Activated T-helper 9 cell treated with anti-CD3 and anti-CD28 coated beads, Interleukin-2, amount 50 U/mL, for 16 hours (primary cell): ENCODE measurements at places on chromosomes 16 and 17.

DNA sequence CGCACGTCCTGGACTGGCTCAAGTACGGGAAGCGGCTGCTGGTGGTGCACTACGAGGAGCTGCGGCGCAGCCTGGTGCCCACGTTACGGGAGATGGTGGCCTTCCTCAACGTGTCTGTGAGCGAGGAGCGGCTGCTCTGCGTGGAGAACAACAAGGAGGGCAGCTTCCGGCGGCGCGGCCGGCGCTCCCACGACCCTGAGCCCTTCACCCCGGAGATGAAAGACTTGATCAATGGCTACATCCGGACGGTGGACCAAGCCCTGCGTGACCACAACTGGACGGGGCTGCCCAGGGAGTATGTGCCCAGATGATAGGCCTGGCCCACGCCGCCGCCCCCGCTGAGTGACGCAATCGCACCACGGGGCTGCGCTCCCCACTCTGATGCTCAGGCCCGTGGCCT is 50.2 kb downstream of the WSCD1 start:
- no peak for DNase-seq

- DNase-seq = no peak
These were observed 26.8 kb downstream of the ZFP1 start for GRCh38 chr16:75175074-75175473.

DNA sequence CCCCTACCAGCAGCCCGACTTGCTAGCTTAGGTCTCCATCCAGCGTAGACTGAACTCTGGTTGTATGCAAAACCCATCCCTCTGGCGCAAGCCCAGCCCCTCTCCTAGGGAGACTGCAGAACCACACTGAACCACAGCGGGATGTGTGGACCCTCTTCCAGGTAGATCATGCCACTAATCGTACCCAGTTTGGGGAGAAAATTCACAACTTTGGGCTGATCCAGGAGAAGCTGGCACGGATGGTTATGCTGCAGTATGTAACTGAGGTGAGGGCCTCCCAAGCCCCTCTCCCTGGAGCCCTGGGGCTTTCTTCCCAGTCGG is 3.2 kb downstream of the ACADVL start:
- no peak for DNase-seq

DNA sequence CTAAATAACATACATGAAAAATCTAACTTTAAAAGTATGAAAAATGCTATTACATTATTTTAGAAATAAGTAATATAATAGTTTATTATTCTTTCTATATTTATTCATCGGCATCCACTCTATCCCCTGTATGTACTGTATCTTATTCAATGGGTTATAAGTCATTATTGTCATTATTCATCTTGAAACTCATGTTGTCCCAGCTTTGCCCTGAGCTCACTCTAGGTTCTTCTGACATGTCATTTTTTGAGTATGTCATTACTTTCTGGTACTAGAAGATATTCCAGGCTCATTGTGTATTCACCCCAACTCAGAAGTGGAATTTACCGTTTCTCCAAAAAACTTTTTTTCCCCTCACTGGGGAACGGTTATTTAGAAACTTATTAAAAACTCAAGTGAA is 53.0 kb upstream of the MNT start:
- no peak for DNase-seq

- DNase-seq = no peak
These were observed 208.9 kb upstream of the CHMP6 start for GRCh38 chr17:80782536-80783427.

DNA sequence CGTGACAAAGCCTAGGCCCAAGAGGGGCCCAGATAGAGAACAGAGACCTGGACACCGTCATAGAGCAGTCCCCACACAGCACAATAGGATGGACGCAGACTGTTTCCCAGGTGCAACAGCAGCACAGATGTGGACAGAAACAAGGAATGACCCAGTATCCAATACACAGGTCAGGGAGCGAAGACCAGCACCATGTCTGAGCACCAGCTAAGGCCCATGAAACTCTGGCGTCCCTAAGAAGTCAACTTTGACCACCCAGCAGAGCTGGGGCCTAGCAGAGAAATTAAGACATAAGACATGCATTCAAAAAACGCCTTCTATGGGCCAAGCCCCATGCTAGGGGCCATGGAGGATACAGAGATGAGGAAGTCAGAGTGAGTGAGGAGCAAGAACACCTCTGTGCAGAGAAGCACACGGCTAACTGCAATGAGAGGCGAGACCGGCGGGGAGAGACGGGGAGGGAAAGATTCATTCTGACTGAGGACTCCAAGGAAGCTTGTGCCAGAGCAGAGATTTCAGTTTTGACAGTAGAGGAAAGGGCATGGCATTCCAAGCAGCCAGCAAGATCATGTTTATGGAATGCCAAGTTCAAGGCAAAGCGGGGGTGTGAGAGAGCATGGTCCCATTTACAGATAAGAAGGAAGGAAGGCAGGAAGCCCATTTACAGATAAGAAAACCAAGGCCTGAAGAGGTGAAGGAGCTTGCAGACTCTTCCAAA is 50.8 kb downstream of the PITPNM3 start:
- DNase-seq = no peak

DNA sequence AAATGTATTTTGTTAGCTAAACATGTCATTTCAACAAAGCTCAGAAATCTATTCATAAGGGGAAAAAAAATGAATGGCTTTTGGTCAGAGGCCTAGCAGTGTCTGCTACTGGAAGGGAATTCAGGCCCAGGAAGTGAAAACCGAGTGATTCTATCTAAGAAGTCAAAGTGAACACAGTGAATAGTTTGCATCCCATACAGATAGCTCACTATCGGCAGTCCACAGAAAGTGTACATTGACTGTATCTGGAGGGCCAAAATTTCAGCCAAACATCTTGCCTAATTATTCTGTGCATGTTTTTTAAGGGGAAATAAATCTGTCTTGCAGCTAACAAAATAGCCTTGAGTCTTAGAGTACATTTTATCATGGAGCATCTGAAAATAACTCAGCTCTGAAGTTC is 214.4 kb upstream of the CACNG5 start:
- DNase-seq = no peak

DNA sequence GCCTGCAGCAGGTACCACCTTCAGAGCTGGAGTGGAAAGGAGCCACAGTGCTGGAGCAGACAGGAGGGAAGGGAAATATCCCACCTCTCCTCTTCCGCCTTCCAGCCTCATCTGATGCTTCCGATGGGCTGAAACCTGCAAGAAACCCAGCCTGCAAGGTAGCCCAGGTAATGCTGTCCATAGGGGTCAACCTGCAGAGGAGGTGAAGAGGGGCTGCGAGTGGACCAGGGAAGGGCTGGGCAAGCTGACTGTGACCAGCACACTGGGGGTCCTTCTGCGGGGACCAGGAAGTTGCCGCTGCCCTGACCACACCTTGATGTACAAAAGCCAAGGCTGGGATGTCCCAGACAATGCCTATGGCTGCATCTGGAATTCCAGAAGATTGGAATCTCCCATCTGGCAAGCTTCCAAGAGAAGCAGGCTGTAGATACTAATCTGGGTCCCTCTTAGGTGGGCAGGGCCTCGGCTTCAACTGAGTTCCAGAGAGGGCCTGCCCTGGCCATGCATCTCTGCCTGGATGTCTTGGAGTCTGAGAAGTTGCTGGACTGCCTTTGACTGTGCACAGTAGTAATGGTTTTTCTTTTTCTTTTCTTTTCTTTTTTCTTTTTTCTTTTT is 5.8 kb downstream of the FOXL1 start:
- no peak for DNase-seq

DNA sequence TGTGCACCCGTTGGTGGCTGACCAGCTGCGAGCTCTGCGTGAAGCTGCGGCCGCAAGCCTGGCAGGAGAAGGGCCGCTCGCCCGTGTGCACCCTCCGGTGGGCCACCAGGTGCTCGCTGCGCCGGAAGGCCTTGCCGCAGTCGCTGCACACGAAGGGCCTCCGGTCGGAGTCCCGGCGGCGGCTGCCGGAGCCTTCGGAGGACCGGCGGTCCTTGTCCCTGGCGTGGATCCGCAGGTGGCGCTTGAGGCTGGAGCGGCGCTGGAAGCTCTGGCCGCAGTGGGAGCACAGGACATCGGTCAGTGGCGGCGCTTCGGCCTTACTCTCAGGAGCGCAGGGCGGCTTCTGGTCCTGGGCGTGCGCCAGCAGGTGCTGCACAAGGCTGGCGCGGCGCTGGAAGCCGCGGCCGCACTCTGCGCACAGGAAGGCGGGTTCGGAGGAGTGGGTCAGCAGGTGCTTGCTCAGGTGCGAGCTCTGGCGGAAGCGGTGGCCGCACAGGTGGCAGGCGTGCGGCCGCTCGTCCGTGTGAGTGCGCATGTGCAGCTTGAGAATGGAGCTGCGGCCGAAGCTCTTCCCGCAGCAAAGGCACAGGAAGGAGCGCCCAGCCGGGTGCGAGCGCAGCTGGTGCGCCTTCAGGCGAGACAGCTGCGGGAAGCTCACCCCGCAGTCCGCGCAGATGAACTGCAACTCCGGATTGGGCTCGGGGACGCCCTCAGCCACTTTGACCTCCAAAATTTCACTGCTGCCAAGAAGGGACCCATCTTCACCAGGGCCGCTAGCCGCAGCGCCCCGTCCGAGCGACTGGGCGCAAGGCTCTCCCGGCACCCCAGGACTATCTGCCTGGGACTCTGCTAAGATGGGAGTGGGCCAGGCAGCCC is 9.1 kb downstream of the ZSCAN10 start:
- no peak for DNase-seq

DNA sequence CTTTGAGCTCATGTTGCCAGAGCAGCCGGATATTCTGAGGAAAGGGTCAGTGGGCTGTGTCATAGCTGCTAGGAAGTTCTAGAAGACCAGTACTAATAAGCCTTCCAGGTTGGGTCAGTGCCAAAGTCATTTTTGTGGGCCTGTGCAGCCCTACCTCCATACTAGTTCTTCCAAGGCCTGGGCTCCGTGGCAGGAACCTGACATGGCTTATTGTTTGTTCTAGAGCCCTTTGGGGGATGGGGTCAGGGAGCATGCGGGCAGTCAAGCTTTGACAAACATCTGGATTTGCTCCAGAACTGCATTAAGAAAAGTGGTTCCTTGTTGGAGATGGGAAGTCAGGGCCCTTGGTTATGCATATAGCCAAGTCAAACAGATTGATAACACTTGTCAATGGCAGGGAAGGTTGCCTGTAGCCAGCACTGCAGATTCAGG is 7.6 kb downstream of the ALKBH5 start:
- no peak for DNase-seq

GRCh38 chr17:63694950-63695773 is 4.8 kb downstream of the LIMD2 start:
- DNase-seq = no peak

DNA sequence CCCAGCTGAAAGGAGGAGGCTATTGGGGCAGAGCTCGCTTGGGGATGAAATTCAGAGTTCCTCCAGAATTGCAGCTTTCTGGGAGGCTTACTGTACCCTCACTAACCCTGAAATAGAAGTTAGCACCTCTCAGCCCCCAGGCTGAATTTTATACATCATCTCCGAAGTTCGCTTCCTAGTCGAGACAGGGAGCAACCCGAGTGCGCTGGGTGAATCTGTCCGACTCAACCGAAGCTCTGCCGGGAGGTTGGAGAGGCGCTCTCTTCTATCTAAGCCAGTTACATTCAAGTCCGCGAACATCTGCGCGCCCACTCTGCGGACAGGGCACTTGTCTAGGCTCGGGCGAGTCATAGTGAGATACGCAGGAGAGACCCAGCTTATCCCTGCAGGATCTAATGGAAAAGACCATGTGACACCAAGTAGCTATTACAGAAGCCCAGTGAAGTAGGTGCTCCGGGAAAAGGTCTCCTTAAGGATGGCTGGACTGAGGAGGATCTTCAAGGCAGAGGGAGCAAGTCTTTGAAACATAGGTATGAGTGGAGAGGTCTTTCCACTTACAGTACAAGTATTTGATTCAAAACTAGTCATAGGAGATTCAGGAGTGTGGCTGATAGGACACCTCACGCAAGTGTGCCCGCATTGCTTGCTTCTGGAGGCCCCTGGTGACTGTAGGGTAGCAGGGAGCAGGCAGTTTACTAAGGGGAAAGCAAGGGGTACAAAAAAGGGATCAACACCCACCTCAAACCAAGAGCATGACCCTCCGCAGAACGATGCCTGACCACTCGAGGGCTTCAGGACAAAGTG is 646 bp upstream of the HES7 start:
- DNase-seq = no peak

DNA sequence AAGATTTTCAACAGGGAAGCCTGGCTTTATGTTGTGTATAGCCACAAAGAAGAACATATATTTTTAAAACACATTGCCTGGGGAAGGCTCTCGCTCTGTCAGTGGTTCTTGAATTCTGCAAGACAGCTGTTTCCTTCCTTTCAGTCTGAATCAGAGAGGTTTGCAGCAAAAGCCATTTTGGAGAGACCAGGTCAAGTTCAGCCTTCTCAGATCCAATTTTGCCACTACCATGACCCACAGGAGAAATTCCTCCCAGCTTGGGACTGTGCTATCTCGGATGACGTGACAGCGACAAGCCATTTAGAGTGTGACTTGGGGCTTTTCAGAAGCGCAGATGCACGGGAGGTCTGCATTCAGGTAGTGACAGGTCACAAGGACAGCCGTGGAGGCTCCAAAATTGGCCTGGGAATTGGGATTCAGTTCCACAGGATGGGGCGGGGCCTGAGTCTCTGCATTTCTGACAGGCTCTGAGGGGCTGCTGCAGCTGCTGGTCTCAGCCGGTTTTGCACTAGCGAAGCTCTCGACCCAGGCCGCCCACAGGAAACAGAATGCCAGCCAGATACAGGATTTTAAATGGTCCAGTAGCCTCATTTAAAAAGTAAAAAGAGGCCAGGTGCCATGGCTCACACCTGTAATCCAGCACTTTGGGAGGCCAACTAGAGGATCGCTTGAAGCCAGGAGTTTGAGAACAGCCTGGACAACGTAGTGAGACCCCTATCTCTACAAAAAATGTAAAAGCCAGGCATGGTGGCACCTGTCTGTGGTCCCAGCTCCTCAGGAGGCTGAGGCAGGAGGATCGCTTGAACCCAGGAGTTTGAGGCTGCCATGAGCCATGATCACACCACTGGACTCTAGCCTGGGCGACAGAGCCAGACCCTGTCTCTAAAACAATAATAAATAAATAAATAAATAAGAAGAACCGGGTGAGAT is 196.6 kb upstream of the CIBAR2 start:
- DNase-seq = no peak

DNA sequence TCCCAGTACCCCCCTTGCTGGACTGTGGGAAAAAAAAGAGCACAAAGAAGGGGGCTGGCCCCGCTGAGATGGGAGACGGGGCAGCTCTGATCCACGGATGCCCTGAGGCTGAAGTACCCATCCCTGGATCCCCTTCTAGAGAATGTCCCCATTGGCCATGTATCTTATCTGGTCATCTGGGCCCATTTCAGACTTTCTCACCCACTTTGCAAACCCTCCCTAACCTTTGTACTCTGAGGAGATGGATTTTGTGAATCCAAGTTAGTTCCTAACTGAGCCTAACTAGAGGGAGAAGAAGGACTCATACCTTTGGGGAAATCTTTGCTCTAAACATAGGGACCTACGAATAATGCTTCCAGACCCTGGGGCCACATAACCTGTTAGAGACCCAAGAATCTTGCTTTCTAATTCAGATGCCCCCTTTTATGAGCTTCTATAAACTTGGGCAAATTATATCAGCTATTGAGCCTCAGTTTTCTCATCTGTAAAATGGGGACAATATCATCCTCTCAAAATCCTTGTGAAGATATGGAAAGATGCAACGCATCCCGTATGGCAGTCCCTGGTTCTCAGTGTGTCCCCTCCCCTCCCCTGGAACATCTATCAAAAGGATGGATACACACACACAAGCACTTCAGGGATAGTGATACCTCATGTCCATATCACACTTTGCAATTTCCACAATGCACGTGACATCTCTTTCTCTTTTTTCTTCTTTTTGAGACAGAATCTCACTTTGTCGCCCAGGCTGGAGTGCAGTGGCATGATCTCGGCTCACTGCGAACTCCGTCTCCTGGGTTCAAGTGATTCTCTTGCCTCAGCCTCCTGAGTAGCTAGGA is 16.8 kb upstream of the FZD2 start:
- DNase-seq = no peak

GRCh38 chr17:13385481-13385911 is 216.2 kb downstream of the HS3ST3A1 start:
- DNase-seq = no peak
